ENCODE measurements at places on chromosomes 4 and X.

DNA sequence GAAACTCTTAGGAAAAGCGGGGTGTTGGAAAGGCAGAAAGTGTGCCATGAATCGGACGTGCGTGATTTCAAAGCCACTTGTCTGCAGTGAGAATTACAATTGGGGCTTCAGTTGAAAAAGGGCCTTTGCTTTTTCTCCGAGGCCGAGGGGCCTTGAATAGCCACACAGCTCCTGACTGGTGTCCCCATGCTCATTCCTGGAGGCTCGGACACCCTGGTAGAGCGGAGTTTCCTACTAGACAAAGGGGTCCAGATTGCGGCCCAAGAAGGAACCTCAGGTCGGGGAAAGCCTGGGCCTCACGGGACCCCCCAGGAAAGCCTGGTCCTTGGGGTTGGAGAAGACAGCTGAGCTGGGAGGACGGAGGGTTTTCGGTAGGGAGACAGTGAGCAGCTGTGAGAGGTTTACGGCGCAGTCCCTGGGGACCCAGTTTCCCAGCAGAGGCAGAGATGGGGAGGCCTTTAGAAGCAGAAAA is 3.0 kb upstream of the SHOX start:
- DNase-seq = peak; percentile 22

GRCh38 chr4:176872461-176872860 is 79.7 kb upstream of the VEGFC start:
- DNase-seq = no peak

GRCh38 chrX:46953137-46953527 is 40.9 kb downstream of the JADE3 start:
- no peak for DNase-seq

- no peak for DNase-seq
Observed at GRCh38 chr4:43146198-43146597, 253.7 kb downstream of the GRXCR1 start.

GRCh38 chrX:63656871-63657580 is 128.0 kb downstream of the ARHGEF9 start:
- no peak for DNase-seq

- DNase-seq = no peak
Observed at GRCh38 chr4:27149541-27150212, 289.0 kb downstream of the STIM2 start.

DNA sequence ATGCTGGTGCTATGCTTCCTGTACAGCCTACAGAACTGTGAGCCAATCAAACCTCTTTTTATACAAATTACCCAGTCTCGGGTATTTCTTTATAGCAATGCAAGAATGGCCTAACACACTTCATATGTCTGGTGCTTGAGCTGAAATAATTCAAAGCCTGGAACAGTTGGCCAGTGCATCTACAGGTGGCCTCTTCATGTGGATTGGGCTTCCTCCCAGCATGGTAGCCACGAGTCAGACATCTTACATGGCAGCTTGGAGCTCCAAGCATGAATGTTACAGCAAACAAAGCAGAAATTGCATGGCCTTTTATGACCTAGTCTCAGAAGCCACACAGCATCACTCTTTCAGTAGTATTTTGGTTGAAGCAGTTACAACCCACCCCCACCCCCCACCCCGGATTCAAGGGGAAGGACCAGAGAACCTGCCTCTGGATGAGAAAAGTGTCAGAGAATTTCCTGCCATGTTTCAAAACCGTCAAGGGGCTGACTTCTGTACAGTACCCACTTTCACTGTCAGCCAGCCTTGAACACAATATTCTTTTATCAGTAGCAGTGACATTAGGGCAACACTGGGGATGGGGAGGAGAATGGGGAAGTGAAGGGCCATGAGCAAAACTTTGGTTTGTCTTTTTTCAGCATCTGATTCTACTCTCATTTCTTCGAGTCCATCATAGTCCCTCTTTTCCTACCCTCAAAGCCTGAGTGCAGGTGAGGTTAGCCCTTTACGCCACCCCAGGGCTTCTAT is 368.7 kb downstream of the BCOR start:
- no peak for DNase-seq

DNA sequence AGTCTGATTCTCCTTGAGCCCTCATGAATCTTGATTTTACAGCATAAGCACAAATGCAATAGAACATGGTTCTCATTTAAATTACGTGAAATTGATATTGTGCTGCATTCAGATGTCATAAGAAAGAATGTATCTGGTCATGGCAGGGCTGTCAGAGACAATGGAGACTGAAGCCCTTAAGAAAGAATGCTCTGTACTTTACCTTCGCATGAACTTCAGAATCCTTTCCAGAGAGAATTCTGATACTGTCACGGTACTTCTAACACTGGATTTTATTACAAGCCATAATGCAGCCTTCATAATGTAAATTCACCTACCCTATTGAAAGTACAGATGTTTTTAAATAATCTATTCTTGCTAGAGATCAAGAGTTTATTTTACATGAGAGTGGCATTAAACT is 677.9 kb upstream of the ADGRL3 start:
- no peak for DNase-seq

DNA sequence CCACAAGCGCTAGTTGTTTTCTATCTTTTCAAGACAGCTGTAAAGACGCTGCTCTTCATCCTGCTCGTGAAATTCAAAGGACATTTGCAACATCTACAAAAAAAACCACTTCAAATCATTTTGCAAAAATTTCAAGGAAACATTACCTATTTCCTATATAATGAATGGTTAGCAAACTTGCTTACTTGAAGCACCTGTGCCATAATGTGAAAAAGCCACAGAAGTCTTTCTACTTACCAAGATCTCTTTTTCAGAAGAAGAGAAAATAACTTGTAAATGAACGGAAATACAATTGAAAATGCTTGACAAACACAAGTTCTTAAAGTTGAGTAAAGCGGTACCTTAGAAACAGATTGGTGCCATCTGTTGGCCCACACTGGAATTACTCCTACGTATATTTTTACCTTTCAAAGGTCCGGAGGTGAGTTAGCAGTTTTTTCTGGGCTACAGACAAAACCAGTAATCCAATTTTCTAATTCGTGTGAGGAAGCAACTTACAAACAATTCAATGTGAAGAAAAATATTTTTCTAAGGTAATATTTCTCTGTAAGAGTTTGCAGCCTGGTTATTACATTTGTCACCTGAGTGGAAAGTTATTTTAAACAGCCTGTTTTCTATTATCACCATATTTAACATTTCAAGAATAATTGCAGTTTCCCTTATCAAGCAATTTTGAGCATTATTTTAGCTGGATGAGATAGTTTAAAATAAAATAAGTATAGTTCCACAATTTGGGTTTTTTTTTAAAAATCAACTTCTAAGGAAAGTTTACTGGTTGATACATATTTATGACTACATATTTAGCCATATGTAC is at the start of gene TLR6:
TSS of gene TLR6 (minus strand) at position 294 of the 814 bp plus-strand sequence. CDS start 27,344 bp downstream, outside the sequence.
- DNase-seq = no peak

DNA sequence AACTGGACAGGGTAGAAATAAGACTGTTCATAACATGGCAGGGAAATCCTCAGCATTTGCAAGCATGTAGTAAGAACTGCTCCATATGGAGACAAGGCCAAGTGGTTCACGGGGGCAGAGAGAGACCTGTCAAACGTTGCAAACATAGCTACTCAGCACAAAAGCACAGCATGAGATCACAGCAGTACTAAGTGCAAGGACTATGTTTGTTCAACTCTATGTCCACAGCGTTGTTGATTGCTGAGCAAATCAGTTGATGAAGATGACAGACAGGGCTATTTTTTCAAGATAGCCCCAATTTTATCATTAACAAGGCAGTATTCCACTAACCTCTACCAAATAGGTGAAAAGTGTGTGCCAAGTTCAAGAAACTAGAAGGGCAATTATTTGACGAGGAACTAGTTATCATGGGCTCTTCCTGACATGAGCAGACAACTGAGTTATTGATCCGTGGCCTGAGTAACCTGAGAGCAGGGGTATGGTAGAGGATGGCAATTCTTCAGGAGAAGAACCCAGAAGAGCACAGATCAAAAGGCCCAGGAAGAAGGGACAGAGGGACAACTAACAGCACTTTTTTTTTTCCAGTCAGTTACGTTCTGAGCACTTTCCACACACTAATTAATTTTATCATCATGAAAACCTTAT is 57.4 kb downstream of the SPOCK3 start:
- no peak for DNase-seq

DNA sequence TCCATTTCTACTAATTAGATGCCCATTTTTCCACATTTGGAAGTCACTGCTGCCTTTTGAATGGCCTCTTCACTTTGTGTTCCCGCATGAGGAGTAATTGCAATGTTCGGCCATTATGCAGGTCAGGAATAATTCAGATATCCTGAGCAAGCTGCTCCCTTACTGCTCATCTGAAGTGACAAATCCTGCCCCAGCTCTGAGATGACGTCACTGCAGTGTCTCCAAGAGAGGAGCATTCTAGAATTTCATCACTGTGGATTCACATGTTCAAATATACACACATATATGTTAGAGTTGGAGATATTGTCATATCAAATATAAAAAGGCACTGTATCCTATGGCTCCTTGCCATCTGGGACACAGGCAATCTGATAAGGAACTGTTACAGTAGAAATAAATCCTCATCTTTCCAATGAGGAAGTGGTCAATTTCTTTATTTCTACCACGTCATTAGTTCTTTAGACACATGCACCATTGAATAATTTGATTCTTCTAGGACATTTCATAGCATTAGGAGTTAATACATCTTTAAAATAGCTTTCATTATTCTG is 706.9 kb upstream of the TENM3 start:
- no peak for DNase-seq

DNA sequence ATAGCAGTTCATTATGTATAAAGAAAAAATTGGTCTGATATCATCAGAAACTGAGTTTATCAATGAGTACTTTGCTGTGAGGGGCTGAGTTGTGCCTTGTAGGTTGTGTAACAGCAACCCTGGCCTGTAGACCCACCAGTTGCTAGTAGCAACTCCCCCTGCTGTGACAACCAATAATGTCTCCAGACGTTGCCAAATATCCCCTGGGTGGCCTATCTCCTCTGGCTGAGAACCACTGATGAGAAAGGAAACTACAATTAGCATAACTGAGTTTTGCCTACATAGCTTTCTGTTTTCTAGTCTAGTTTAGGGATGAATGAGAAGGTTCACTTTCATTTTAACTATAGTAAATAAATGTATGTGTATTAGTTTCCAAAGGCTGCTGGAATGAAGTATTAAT is 234.1 kb downstream of the CPE start:
- no peak for DNase-seq

DNA sequence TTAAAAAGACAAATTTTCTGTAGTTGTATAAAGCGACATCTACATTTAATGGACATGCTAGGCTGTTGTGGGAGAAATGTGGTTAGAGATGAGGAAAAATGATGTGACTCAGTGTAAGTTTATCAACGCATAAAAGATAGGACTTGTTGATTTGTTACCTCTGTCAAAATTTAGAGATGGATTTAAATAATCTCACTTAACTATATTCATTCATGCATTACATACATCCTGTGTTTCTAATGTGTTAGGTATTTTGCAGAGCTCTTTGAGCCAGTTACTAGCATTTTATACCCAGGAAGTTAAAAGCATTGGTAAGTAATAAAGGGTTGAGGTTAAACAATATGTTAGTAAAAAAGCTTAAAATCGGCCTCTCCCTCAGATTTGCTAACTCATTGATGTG is 34.3 kb downstream of the METAP1 start:
- DNase-seq = no peak

DNA sequence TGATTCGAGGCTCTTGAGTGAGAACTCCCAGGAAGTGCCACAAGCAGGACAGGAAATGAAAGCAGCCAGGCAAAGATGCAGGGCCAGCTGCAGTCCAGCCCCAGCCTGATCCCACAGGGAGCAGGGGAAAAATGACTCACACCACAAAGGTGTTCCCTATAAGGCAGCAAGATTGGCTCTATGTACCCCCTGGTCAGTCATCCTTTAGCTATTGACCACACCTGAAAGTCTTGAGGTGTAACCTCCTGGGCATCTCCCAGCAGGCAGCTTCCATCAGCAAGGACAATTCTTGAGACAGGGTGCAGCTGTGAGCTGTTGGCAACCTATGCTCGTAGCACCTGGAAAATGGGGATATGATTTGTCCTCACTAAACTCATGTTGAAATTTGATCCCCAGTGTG is 27.9 kb upstream of the EXOC1L start:
- DNase-seq = no peak

DNA sequence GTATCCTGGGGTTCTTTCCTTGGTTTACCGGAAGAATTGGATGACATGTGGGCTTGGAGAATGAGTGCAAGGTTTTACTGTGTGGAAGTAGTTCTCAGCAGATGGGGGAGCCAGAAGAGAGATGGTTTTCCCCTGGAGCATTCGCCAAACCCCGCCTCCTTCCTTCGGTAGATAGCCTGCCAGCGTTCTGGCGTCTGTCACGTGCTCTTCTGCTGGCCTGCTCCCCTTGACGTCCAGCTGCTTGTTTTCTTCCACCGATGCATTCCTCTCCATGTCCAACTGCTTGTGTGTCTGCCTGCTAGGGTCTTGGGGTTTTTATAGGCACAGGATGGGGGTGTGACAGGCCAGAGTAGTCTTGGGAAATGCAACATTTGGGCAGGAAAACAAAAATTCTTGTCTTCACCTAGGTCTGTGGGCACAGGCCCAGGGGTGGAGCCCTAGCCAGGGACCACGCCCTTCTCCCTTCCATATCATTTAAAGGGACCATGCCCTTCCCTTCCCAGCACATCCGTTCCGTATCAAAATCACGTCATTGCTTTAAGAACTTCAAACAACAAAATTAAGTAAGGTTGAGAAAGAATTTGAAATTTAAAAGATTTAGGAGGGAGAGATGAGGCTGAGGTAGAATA is 538.7 kb upstream of the SMIM31 start:
- DNase-seq = no peak

DNA sequence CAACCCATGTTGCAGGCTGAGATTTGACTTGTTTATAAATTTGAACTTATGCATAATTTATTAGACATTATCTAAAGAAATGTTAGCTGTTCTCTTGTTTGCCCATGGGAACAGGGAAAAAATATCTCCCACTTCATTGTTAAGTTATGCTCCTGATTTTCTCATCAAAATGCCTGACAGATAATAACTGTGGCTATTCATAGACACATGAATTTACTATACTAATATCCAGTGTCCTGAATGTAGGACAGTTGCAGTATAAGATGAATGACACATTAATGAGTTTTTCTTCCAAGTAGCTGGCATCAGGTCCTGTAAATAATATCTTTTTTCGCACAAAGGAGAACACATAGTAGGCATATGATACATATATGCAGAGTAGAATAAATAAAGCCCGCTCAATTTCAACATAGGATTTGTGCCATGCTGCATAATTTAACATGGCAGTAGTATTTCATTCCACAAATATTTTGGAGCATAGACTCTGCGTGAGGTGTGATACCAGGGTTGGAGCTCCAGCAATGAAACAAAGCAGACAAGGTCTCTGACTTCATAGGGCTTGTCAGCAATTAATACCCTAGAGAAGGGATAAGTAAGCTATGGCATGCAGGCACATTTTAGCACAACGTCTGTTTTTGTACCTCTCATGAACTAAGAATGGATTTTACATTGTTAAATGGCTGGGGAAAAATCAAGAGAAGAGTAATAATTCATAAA is 40.4 kb upstream of the DDX53 start:
- DNase-seq = no peak

- DNase-seq = no peak
Observed at GRCh38 chr4:147968641-147969040, 236.8 kb downstream of the ARHGAP10 start.

- no peak for DNase-seq
Observed at GRCh38 chr4:21655031-21655430, 293.5 kb downstream of the KCNIP4 start.

- DNase-seq = no peak
Observed at GRCh38 chr4:95540227-95540626, 8.5 kb downstream of the UNC5C start.

GRCh38 chr4:107210450-107211239 is 174.5 kb upstream of the DKK2 start:
- peak; percentile 21 for DNase-seq

Data from femur (tissue), 1 donor.